ENCODE measurements at places on chromosomes 16 and 17. TPM values are rescaled to one million over a fixed set of nuclear protein-coding genes. Genes with fewer than 3 reads are reported as not detected.

The FASN gene
- 279 TPM for total RNA-seq

The P2RX1 gene
- 3.2 TPM for total RNA-seq

The CCDC200 gene
- 0.48 TPM for total RNA-seq

The TMEM204 gene
- 0.39 TPM for total RNA-seq

The GAS2L2 gene
- total RNA-seq = not detected

The CDC6 gene
- total RNA-seq = 16.1 TPM

The CCDC78 gene
- total RNA-seq = 16.5 TPM

The MYO18A gene
- 564 TPM for total RNA-seq

The ZG16B gene
- total RNA-seq = not detected

The TMEM92 gene
- total RNA-seq = 14.2 TPM

The NPTX1 gene
- not detected for total RNA-seq

The TLCD2 gene
- 2.1 TPM for total RNA-seq

The CMTM2 gene
- not detected for total RNA-seq

The DNASE1L2 gene
- total RNA-seq = 1.5 TPM
